ENCODE measurements at places on chromosomes 11 and 22. TPM values are rescaled to one million over a fixed set of nuclear protein-coding genes. Genes with fewer than 3 reads are reported as not detected.

- H3K4me1 ChIP-seq, result no peaks in the 10 kb centered on the region
- DNase-seq, result no peak
- H3K36me3 ChIP-seq, result no peaks in the 10 kb centered on the region
- no peaks in the 10 kb centered on the region for H3K27me3 ChIP-seq
Measured at GRCh38 chr22:22800716-22801115, 86.9 kb upstream of the IGLL5 start.

OR6T1 gene
- not detected for total RNA-seq

GRCh38 chr22:29224859-29225410 is 19.2 kb downstream of the EMID1 start:
- DNase-seq, result no peak
- peak overlapping the region; percentile 65 for H3K27ac ChIP-seq
- no peaks in the 10 kb centered on the region for H3K36me3 ChIP-seq
- H3K27me3 ChIP-seq, result no peaks in the 10 kb centered on the region

GRCh38 chr11:121350314-121351082 is 57.9 kb downstream of the SC5D start:
- DNase-seq, result no peak
- no peak overlapping the region for H3K4me3 ChIP-seq
- no peaks in the 10 kb centered on the region for H3K27me3 ChIP-seq
- peaks cover 7% of the 10 kb centered on the region for H3K4me1 ChIP-seq
- no peak overlapping the region for H3K27ac ChIP-seq

CHKB gene
- total RNA-seq, result 74.8 TPM

DNA sequence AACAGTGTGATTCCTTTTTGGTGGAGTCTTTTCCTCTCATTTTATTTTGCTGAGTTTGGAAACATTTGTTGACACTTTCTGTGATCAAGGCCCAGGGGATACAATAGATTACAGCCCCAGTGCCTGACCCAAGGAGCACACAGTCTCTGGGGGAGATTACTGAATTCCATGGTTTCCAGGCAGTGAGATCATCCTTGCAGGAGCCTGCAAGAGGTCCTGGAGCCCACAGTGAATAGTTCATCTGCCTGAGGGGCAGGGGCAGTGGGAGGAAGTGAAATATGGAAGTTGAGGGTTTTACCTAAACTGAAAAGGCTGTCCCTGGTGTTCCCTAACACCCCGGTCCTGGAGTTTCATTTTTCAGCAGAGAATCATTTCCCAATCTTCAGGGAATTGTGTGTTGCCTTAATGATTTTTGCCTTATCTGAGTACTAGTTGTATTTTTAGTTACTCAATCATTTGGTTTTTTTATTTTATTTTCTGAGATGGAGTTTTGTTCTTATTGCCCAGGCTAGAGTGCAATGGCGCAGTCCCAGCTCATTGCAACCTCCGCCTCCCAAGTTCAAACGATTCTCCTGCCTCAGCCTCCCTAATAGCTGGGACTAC is 7.7 kb downstream of the CCS start:
- no peak overlapping the region for H3K4me3 ChIP-seq
- no peak for DNase-seq
- H3K36me3 ChIP-seq, result no peaks in the 10 kb centered on the region
- peaks cover 2% of the 10 kb centered on the region for H3K4me1 ChIP-seq

DNA sequence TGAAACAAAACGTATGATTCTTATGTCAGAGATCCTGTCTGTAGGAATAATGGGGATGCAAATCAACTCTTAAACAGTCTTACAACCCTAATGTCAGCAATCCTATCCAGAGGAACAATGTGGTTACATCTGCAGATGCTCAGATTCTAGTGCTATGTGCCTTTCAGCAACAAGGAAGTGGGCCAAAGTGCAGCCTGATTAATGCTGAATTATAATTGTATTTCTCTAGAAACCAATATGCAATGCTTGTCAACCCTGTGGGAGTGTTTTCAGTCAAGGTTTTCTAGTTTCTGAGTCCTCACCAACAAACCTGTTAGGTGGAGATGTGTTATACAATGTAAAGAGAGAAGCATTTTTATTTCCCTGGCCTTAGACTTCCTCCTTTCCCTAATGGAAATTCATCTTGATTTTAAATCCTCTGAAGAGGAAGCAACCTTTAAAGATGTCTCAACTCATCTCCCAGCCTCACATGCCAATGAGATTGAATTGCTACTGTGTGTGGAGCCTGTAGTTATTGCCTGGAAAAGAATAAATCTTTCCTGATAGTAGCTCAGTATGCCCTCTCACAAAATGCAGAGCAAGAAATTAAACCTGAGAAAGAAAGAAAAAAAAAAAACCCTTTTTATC is 26.2 kb upstream of the TMEM123 start:
- DNase-seq, result no peak
- H3K4me1 ChIP-seq, result peaks cover 23% of the 10 kb centered on the region
- no peaks in the 10 kb centered on the region for H3K36me3 ChIP-seq

- no peaks in the 10 kb centered on the region for H3K36me3 ChIP-seq
- H3K4me1 ChIP-seq, result no peaks in the 10 kb centered on the region
- H3K4me3 ChIP-seq, result no peak overlapping the region
- no peaks in the 10 kb centered on the region for H3K27me3 ChIP-seq
- no peak overlapping the region for H3K27ac ChIP-seq
Measured at GRCh38 chr11:27055065-27055682, 14.6 kb downstream of the BBOX1 start.

MMP13 gene
- total RNA-seq, result not detected

OR8K5 gene
- not detected for total RNA-seq

CDHR5 gene
- 386 TPM for total RNA-seq

GRCh38 chr11:74989260-74989638 is 516 bp downstream of the NEU3 start:
- H3K4me3 ChIP-seq, result peak overlapping the region; percentile 63
- DNase-seq, result no peak
- H3K36me3 ChIP-seq, result no peaks in the 10 kb centered on the region

THRSP gene
- not detected for total RNA-seq

DNA sequence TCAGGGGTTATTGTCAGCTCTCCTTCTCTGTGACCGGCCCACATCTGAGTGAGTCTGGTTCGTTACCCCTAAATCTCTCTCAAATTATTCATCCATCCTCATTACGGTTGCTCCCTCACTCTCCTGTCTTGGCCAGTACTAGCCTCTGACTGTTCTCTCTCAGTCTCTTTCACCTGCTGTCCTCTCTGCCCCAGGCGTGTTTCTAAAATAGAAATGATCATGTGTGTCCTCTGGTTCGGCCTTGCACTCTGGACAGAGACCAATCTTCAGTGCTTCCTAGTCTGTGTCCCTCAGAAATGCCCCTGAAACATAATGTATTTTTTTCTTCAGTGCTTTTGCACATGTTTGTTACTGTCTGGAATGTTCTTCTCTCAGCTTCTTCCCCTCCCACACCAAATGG is 4.9 kb downstream of the PSMD13 start:
- no peaks in the 10 kb centered on the region for H3K27me3 ChIP-seq
- DNase-seq, result no peak
- peaks cover 12% of the 10 kb centered on the region for H3K4me1 ChIP-seq
- H3K27ac ChIP-seq, result no peak overlapping the region
- H3K4me3 ChIP-seq, result no peak overlapping the region
- no peaks in the 10 kb centered on the region for H3K36me3 ChIP-seq

DNA sequence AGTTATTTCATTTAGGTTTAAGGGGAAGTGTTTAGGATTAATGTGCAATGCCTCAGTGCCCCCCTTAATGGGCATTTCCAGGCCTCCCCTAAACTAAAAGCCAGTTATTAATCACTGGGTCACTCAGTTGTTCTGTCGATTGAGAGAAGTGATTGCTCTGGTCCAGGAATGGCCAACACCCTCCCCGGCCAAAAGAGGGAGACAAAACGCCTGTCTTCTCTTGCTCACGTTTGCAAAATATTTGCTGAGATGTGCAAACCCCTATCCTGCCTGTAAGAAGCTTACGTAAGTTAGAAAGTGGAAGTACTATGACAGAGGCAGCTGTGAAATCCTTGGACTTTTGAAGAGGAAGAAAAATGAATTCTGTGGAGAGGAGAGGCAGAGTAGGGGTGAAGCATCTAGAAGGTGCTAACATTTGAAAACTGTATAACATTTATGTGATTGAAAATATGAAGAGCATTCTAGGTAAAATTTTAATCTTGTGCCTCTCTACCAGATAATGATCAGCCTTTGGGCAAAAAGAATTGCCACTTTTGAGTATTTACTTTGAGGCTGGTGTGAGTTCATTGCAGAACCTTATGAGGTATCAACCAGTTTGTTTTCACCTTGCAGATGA is 37.7 kb downstream of the NTM start:
- no peaks in the 10 kb centered on the region for H3K4me1 ChIP-seq
- no peaks in the 10 kb centered on the region for H3K36me3 ChIP-seq
- H3K4me3 ChIP-seq, result no peak overlapping the region
- no peak for DNase-seq
- H3K27me3 ChIP-seq, result no peaks in the 10 kb centered on the region

DNA sequence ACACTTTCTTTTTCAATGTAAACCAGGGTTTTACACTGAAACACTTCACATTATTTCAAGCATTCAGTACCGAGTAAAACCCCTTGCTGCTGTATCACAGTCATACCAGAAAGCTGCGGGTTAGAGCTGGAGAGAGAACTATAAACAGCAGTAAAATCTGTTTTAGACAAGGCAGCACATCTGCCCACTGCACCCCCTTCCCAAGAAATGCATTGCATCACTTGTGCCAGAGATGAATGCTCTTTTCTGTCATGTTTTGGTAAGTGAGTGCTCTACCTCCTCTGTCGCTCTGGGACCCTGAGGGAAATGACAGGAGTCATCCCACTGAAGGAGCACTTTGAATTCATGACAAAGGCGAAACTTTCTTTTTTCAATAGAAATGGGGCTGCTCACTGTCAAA is 107.2 kb downstream of the MAML2 start:
- H3K27me3 ChIP-seq, result no peaks in the 10 kb centered on the region
- H3K27ac ChIP-seq, result peak overlapping the region; percentile 55
- H3K36me3 ChIP-seq, result no peaks in the 10 kb centered on the region
- H3K4me1 ChIP-seq, result peaks cover 26% of the 10 kb centered on the region
- H3K4me3 ChIP-seq, result no peak overlapping the region

DNA sequence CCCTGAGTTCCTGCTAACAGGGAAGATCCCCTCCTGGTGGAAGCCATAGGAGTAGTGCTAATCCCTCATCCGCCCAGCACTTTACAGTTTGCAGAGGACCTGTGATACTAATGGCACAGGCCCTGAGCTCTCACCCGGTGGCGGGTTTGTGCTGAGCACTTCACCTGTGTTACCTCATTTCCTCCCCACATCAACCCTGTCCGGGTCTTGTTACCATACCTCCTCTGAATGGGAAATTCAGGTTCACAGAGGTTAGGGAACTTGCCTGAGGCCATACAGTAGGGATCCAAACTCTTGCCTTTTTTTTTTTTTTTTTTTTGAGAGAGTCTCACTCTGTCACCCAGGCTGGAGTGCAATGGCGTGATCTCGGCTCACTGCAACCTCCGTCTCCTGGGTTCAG is 25.2 kb downstream of the CAPN1 start:
- H3K27me3 ChIP-seq, result no peaks in the 10 kb centered on the region
- H3K36me3 ChIP-seq, result no peaks in the 10 kb centered on the region
- no peak overlapping the region for H3K4me3 ChIP-seq

OR5A2 gene
- total RNA-seq, result not detected

DNA sequence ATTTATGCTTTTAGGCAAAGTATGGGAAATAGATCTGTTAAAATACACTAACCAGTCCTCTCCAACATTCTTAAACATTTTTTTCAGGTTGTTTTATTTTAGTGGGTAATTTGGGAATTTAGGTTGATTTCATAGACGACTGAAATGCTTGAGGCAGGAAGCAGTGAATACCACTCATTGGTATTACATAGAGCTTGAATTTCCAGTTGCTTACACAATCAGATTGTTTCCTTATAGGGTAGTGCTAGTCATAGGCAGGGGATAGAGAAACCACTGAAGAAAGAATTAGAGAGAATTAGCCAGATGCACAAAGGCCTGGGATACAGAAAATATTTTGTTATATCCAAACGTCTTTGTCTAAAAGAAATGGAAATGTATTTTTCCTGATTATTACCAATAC is 23.9 kb upstream of the LYVE1 start:
- no peak for DNase-seq
- peak overlapping the region; percentile 42 for H3K27ac ChIP-seq
- H3K27me3 ChIP-seq, result no peaks in the 10 kb centered on the region

ZNF214 gene
- not detected for total RNA-seq

GRCh38 chr11:77320351-77320750 is 18.9 kb upstream of the GDPD4 start:
- H3K4me3 ChIP-seq, result no peak overlapping the region
- no peaks in the 10 kb centered on the region for H3K4me1 ChIP-seq
- H3K27ac ChIP-seq, result no peak overlapping the region
- no peaks in the 10 kb centered on the region for H3K27me3 ChIP-seq
- no peaks in the 10 kb centered on the region for H3K36me3 ChIP-seq
- no peak for DNase-seq

MOV10L1 gene
- 0.41 TPM for total RNA-seq

Measured in transverse colon (tissue), 4 donors.